Vagina (tissue), 2 donors: ENCODE measurements at places on chromosomes 4 and X. TPM values are rescaled to one million over a fixed set of nuclear protein-coding genes. Genes with fewer than 3 reads are reported as not detected.

GRCh38 chr4:40462326-40462725 is 127.2 kb downstream of the CHRNA9 start:
- no peak for DNase-seq

GRCh38 chrX:15751155-15751819 is 13.2 kb downstream of the CA5B start:
- no peak for DNase-seq

HOPX gene
- total RNA-seq = 112 TPM

LDB2 gene
- 70.0 TPM for total RNA-seq
